HFF-Myc (cell line): ENCODE measurements at places on chromosomes 12 and 14.

GRCh38 chr14:55274146-55274545, 2.9 kb downstream of the FBXO34 start:
- DNase-seq: no peak

DNA sequence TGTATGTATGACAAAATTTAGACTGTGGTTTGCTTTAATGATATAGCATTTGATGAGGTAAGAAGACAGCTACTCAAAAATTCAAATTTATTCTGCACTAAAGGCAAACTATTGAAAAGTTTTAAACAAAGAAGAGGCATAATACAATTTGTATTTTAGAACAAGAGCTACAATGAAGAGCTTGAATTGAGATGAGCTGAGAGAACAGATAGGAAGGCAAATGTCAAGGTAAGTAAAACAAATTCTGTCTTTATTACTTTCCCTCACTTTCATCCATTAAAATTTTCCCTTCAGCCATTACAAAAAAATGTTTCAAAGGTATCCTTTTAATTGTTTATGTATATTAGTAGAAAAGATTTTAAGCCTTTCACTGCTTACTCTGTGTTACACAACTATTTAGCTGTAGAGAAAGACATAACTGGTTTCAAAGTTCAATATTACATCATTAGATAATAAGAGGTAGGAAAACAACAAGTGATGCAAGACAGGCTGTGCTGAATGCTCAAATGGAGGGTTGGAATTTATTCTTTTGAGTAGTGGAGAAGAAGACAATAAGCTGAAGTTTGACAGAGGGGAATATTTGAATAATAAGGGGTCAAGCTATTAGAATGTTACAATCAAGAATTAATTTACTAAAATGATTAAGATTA, 1334.1 kb downstream of the FSCB start:
- no peak for DNase-seq

- DNase-seq: no peak
Observed at GRCh38 chr12:49283541-49284429, 11.2 kb upstream of the PRPH start.

DNA sequence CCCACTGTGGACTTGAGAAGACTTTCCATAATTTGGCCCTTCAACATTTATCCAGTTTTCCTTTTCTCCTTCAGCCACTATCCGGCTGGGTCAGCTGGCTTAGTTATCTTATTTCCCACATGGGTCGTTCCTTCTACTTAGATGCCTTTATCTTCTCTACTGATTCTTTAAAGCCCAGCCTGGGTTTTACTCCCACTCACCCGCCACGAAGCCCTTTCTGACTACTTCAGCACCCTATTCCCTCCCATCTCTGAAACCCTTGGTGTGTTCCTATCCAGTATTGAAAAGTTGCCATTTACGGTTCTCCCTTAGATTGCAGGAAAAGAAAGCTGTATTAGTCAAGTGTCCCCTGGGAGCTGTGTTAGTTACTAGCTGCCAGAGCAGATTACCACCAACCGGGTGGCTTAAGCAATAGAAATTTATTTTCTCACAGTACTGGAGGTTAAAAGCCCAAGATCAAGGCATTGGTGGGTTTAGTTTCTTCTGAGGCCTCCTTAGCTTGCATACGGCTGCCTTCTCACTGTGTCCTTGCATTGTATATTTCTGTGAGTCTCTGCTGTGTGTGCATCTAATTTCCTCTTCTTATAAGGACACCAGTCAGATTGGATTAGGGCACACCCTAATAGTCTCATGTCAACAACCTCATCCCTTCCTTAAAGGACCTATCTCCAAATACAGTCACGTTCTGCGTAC, 105.5 kb downstream of the GPATCH2L start:
- DNase-seq: no peak

DNA sequence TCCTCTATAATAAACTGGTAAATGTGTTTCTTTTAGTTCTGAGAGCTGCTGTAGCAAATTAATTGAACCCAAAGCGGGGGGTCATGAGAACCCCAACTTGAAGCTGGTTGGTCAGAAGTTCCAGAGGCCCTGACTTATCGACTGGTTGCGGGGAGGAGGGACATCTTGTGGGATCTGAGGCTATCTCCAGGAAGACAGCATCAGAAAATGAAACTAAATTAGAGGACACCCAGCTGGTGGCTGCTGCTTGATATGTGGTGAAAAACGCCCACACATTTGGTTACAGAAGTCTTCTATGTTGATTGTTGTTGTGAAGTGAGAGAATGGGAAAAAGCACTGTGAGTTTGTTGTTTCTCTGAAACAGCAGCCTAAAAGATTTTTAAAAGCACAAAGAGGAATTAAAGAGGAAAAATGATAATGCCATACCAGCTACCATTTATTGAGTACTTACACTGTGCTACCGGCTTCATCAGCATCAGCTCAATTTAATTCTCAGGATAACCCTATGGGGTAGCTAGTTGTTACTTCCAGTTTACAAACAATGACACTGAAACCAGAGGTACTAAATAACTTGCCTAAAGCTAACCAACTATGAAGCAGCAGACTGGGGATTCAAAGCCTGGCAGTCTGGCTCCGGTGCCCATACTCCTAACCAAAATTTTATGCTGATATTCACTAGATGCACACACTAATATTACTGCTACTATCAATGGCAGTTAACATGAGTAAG, 24.3 kb downstream of the DDX24 start:
- DNase-seq: no peak

DNA sequence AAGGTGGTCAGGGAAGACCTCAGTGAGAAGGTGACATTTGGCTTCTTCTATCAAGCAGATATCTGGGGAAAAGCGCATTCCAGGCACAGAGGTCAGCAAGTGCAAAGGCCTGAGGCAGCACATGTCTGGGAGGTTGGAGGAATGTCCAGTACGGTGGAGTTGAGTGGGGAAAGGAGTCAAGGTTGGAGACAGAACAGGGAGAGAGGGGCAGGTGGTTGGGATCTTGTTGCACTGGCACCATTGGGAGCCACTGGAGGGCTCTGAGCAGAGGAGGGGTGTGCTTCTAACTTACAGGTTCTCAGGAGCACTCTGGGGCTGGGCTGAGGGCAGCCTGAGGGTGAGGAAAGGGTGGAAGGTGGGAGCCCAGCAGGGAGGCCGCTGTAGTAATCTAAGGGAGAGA, 52.1 kb downstream of the EID3 start:
- no peak for DNase-seq

DNA sequence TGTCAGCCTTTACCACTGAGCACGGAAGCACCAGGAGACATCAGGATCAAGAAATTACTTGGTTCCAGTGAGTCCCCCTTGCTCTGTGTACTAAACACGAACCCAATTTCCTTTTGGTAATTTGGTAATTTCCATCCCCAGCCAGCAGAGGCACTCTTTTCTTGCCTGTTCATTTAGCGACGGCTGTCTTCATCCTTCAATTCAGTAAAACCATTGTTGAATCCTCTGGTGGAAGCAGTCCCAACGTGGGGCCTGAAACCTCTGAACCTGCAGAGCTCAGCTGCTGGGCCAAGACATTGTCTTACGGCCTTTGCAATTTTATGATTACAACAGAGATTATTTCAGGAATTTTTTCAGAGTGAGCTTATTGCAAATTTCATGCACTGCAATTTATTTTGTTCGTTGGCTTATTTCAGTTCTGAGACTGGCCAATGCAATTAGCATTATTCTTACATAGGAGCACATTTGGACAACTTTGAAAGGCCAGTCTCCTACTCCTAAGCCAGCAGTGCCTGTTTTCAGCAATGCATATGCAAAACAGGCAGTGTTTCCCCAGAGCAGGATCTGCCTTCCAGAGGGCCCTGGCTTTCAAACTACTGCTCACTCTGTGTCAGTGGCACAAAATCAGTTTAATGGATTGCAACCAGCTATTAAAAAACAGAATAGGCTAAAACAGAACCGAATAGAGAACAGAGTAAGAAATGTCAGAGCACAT, 372.9 kb upstream of the TMEM132C start:
- no peak for DNase-seq

GRCh38 chr12:118850244-118850825, 131.0 kb upstream of the SRRM4 start:
- no peak for DNase-seq

DNA sequence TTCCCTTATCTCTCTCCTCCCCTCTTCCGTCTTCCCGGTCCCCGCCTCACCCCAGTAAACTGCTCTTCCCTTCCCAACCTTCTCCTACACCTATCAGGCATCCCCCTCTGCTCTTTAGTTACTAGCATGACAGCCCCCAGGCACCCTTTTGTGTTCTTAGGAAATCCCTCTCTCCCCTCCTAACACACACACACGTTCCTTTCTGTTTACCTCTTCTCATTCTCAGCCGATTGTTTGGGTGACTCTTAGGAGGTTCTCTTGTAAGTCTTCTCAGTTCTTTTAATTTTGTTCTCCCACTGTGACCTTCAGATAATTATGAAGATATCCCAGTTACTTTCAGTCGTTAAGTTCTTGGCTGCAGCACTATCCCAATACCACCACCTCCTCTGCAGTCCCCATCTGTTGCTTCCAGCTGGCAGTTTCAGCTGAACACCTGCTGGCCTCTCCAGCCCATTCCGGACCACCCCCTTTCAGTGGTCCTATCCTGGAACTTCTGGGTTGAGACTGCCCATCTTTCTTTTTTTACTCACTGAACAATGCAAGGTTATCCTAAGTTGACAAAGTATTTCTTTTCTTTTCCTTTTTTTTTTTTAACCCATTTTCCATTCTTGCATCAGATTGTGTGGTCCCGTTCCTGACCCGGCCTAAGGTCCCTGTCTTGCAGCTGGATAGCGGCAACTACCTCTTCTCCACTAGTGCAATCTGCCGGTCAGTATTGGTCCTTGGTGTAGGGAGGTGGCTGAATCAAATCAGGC, 711 bp downstream of the MARS1 start:
- no peak for DNase-seq

DNA sequence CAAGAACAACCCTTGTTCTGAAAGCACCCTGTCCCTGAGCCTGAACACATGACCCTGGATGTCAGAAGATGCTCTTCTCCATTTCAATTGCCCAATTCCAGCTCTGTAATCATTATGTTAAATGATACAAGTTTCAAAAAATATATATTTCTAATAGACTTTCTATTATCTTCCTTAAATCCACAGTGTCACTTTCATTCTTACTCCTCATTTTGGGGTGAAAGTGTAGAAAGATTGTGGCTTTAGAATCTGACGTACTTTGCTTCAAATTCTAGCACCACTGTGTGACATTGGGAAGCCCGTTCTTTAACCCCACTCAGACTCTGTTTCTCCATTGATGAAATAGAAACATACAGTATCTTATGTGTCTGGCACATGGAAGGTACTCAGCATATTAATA, 83.2 kb downstream of the ETV6 start:
- DNase-seq: no peak

DNA sequence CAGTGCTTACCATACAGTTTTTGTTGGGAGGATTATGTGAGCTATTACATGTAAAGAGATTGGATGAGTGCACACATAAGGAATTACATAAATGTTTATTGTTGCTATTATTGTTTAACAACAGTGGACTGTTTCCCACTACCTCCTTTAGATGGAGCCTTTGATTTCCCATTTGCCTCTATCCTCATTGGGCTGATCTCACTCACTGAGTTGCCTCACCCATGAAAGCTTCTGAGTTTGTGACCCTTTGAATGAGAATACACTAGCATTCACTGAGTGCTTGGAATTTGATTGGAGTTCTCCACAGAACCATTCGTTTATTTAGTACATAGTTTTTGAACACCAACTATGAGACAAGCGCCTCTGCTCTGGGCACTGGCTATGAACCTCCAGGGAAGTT, 121.0 kb downstream of the HELB start:
- DNase-seq: no peak

DNA sequence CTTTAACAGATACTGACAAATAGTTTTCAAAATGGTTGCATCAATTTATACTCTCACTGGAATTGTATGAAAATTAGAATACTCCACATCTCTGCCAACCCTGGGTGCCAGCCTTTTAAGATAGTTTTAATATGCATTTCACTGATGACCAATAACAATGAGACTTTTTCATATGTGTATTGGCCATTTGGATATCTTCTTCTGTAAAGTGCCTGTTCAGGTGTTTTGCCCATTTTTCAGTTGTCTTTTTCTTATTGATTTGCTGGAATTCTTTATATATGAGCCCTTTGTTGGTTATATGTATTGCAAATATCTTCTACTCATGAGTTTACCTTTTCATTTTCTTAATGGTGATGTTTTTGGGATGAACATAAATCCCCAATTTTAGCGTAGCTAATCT, 16.7 kb upstream of the RNU6-7 start:
- DNase-seq: no peak

GRCh38 chr12:113244478-113244958, 23.3 kb downstream of the TPCN1 start:
- DNase-seq: no peak

DNA sequence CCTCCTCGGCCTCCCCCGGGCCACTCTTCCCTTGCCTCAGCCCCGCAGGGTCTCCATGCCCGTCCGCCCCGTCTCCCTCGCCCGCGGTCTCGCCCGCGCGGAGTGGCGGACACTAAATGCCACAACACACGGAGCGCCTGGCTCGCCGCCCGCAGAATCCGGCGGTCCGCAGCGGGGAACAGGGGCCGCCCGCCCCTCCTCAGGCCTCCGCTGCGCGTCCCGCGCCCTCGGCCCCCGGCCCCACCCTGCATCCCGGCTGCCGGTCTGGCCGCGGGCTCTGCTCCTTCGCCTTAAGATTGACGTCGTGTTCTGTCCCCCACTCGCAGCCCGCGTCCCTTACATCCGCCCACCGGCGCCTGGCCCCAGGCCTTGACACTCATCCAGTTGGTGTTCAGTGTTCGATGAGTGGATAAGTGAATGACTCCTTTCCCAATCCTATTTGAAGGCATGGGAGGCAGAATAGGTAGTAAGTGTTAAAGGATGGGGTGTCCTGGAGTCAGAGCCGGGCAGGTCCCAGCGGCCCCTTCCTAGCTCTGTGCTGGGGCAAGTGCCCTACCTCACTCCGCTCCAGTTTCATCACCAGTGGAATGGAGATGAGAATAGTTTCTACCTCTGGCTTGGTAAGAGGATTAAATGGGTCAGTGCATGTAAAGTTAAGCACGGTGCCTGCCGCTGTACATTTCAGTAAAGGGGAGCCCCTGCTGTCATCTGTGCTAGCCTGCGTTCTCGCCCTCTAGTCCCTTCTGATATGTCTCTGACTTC, 622 bp downstream of the TECPR2 start:
- no peak for DNase-seq

- DNase-seq: no peak
Observed at GRCh38 chr12:41188058-41188840, at the start of gene PDZRN4. TSS of gene PDZRN4 (plus strand) at chr12:41188320.

- DNase-seq: no peak
Observed at GRCh38 chr12:14974633-14975032, 1.8 kb downstream of the PDE6H start.

DNA sequence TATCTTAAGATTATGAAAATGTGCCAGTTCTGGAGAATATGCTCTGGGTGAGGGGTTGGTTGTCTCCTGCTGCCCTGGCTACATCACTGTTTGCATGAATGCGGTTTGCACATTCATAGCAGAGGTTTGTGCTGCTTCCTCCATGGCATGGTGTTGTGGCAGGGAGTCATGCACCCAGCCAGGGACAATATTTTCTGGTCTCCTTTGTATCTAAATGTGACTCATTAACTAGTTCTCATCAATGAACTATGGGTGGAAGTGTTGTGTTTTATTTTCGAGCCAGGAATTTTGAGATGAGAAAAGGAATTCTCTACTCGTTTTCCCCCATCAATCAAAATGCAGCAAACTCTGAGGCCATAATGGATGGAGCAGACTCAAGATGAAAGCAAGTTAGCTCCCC, 527.3 kb downstream of the SNAPC1 start:
- DNase-seq: no peak

- no peak for DNase-seq
Observed at GRCh38 chr14:50213795-50214194, 17.6 kb downstream of the SOS2 start.

- no peak for DNase-seq
Observed at GRCh38 chr12:90546511-90546910, 408.5 kb downstream of the CCER1 start.

GRCh38 chr14:103164006-103164405, 40.7 kb downstream of the TNFAIP2 start:
- DNase-seq: no peak
